ENCODE measurements at places on chromosomes 13 and 19.

- DNase-seq = no peak
These were observed 33.8 kb downstream of the ZNF44 start for GRCh38 chr19:12260861-12261260.

DNA sequence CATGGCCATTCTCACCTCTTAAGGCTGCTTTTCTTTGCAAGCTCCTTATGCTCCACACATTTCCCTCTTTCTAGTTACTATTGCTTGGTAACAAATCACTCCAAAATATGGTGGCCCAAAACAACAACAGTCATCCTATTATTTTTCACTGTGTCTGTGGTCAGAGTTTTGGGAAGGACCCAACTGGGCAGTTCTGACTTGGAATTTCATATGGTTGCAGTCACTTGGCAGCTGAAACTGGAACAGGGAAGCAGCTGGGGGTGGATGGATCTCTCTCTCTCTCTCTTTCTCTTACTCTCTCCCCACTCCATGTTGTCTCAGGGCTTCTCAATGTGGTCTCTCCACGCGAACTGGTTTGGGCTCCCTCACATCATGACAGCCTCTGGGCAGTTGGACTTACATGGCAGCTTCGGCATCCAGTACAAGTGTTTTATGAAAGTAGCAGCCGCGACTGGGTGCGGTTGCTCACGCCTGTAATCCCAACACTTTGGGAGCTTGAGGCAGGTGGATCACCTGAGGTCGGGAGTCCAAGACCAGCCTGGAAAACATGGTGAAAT, 39.6 kb downstream of the NUMBL start:
- DNase-seq = peak; percentile 11

DNA sequence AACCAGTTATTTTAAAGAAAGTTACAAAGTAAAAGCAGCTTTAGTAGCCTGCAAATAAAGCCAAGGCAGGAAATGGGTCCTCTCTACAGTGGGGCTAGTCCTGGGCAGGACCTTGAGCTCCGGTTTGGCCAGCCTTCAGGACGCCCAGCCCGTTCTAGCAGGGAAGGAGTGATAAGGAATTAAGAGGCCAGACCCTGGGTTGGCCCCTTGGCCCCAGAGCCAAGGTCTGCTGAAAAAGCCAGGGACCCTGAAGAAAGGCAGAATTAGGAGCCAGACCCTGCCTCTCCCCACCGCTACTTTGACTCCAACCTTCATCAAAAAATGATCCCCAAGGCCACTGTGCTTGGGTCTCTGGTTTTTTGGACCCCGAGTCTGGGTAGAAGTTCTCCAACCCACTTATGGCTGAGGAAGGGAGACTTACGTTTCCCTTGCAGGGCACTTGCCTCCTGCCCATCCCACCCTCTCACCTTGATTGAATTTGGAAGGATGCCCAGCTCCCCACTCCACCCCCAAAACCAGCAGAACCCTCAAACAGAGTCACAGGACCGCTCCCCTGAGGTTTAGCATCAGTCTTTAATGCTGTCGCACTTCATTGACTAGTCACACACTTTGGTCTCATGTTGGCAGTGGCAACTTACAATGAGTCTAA, 3.9 kb downstream of the DNAJB1 start:
- no peak for DNase-seq

GRCh38 chr13:105972306-105972721, 563.1 kb downstream of the EFNB2 start:
- no peak for DNase-seq

GRCh38 chr13:27139565-27139964, 32.0 kb downstream of the USP12 start:
- no peak for DNase-seq

DNA sequence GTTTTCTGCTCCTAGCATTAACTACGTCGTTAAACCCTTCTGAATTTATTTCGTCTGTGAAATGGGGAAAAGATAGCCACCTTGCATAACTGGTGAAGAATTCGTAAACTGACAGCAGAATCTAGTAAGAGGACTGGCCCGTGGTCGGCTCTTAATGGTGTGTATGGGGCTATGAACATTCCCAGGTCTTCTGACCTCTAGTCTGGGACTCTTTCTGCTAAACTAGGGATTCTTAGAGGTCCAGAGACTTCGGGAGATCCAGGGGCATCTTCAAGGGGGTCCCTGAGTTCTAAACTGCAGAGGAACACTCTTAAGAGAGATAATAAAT, 231.1 kb upstream of the SERP2 start:
- no peak for DNase-seq
